ENCODE measurements at places on chromosomes 4 and X. TPM values are rescaled to one million over a fixed set of nuclear protein-coding genes. Genes with fewer than 3 reads are reported as not detected.

DNA sequence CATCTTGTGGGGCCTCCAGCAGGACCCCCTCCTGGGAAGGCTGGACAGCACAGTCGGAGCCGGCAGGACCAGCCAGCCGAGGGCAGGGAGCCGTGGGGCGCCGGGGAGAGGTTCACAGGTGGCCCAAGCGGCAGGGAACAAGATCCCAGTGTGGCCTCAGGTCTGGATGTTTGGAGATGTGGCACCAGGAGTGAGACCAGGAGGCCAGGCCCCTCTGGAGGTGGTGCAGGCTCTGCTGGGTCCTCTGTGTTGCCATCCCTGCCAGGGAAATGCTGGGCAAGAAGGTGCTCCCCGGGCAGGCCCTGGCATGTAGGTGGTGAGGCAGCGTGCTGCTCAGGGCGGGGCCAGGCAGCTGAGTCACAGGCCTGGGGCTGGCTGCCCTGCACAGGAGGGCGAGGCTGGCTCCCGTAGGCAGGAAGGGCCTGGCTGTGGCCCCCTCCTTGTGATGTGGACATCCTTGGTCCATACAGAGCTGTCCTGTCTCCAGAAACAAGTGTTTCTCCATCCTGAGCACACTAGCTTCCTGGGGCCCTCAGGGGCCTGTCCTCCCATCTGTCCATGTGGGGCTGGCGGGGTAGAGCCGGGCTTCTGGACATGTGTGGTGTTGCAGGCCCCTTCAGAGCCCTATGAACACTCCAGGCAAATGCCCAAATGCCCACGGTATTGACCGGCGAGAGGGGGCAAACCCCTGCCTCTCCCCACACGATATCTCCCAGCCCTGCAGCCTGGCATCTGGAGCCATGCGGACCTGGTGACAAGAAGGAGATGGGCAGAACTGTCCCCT lies 4.8 kb upstream of the HGFAC start:
- no peak for DNase-seq
- no peaks in the 10 kb centered on the region for H3K36me3 ChIP-seq
- no peaks in the 10 kb centered on the region for H3K4me1 ChIP-seq
- no peaks in the 10 kb centered on the region for H3K27me3 ChIP-seq
- no peak overlapping the region for H3K27ac ChIP-seq

GRCh38 chrX:14825851-14826250 lies 47.0 kb downstream of the FANCB start:
- DNase-seq, result no peak
- H3K4me3 ChIP-seq, result no peak overlapping the region
- H3K4me1 ChIP-seq, result no peaks in the 10 kb centered on the region
- H3K27ac ChIP-seq, result no peak overlapping the region
- no peaks in the 10 kb centered on the region for H3K36me3 ChIP-seq

DNA sequence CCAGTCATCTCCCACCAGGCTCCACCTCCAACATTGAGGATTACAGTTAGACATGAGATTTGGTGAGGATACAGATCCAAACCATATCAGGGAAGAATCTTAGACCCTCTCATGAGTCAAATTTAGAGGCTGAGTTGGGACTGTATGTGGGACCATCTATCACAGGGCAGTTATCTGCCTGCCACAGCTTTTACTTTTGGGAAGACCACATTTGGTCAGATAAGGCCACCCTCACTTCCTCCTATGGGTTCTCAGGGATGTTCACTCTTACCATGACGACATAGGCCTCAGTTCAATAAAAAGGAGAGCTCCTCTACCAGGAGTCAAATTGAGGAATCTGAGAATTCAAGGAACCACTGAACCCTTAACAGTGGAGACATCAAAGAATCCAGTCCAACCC lies 2.1 kb downstream of the MAGEB2 start:
- no peaks in the 10 kb centered on the region for H3K4me1 ChIP-seq
- no peak for DNase-seq
- H3K4me3 ChIP-seq, result no peak overlapping the region
- no peak overlapping the region for H3K27ac ChIP-seq

DNA sequence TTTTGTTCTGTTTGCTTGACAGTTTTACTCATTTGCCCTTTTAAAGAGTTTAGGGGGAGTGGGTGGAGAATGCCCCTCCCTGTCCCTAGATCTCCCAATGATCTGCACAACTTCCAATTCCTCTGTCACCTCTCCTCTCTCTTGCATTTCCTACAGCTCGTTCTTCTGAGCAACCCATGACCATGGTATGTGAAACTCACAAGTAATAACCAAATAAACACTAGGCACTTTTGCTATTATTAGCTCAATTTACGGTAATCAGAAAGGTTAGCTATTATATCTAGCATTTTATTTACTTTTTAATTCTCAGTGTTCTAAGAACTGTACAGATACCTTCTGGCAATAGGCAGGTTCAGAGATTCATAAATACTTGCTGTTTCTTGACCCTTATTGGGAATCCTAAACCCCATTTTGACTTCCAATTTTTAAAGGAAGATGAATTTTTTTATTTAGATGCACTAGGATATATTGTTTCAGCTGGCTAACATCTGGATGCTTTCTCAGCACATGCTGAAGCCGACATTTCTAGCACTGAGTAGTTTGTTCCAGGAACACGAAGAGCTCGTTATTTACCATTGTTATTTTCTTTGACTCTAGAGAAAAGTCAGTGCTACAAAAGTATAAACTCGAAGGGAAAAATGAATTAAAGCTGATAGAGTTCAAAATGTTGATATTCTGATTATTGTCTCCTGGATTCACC lies 194.7 kb upstream of the TLL1 start:
- H3K27me3 ChIP-seq, result no peaks in the 10 kb centered on the region
- no peak for DNase-seq
- H3K4me1 ChIP-seq, result no peaks in the 10 kb centered on the region
- H3K36me3 ChIP-seq, result no peaks in the 10 kb centered on the region

GRCh38 chrX:20116087-20116576 lies 575 bp downstream of the MAP7D2 start:
- H3K4me1 ChIP-seq, result no peaks in the 10 kb centered on the region
- peaks cover 24% of the 10 kb centered on the region for H3K27me3 ChIP-seq
- no peak overlapping the region for H3K27ac ChIP-seq
- peak overlapping the region; percentile 20 for H3K4me3 ChIP-seq
- DNase-seq, result no peak
- H3K36me3 ChIP-seq, result no peaks in the 10 kb centered on the region

GRCh38 chr4:184148738-184149637 lies 68.7 kb downstream of the ENPP6 start:
- no peaks in the 10 kb centered on the region for H3K27me3 ChIP-seq
- no peak overlapping the region for H3K4me3 ChIP-seq
- H3K4me1 ChIP-seq, result peaks cover 7% of the 10 kb centered on the region

GRCh38 chr4:177163532-177163931 lies 146.1 kb upstream of the NEIL3 start:
- no peaks in the 10 kb centered on the region for H3K27me3 ChIP-seq
- no peak overlapping the region for H3K27ac ChIP-seq
- no peak for DNase-seq
- H3K4me3 ChIP-seq, result no peak overlapping the region
- H3K36me3 ChIP-seq, result no peaks in the 10 kb centered on the region

GRCh38 chr4:8067274-8067936 lies 91.2 kb downstream of the ABLIM2 start:
- no peaks in the 10 kb centered on the region for H3K36me3 ChIP-seq
- no peak overlapping the region for H3K4me3 ChIP-seq
- no peak for DNase-seq
- H3K4me1 ChIP-seq, result no peaks in the 10 kb centered on the region
- no peak overlapping the region for H3K27ac ChIP-seq

- no peak overlapping the region for H3K4me3 ChIP-seq
- no peak overlapping the region for H3K27ac ChIP-seq
- H3K27me3 ChIP-seq, result no peaks in the 10 kb centered on the region
- H3K36me3 ChIP-seq, result no peaks in the 10 kb centered on the region
- DNase-seq, result no peak
These were observed 139.9 kb upstream of the USP9X start for GRCh38 chrX:40945361-40945713.

GRCh38 chrX:110210417-110211139 lies 107.3 kb downstream of the AMMECR1 start:
- no peaks in the 10 kb centered on the region for H3K4me1 ChIP-seq
- no peak for DNase-seq
- H3K27ac ChIP-seq, result no peak overlapping the region
- H3K36me3 ChIP-seq, result peaks cover 2% of the 10 kb centered on the region

- no peaks in the 10 kb centered on the region for H3K36me3 ChIP-seq
- no peak overlapping the region for H3K4me3 ChIP-seq
- H3K4me1 ChIP-seq, result no peaks in the 10 kb centered on the region
- no peaks in the 10 kb centered on the region for H3K27me3 ChIP-seq
- no peak overlapping the region for H3K27ac ChIP-seq
- DNase-seq, result no peak
These were observed 92.1 kb downstream of the SHROOM4 start for GRCh38 chrX:50721764-50722521.

GRCh38 chrX:56986138-56986537 lies 9.2 kb downstream of the SPIN3 start:
- H3K27me3 ChIP-seq, result no peaks in the 10 kb centered on the region
- no peaks in the 10 kb centered on the region for H3K4me1 ChIP-seq
- DNase-seq, result no peak

- no peak for DNase-seq
- no peak overlapping the region for H3K27ac ChIP-seq
- peaks cover 64% of the 10 kb centered on the region for H3K27me3 ChIP-seq
- no peaks in the 10 kb centered on the region for H3K4me1 ChIP-seq
- H3K4me3 ChIP-seq, result no peak overlapping the region
- H3K36me3 ChIP-seq, result no peaks in the 10 kb centered on the region
These were observed 3.9 kb upstream of the ARHGEF38 start for GRCh38 chr4:105548483-105548882.

DNA sequence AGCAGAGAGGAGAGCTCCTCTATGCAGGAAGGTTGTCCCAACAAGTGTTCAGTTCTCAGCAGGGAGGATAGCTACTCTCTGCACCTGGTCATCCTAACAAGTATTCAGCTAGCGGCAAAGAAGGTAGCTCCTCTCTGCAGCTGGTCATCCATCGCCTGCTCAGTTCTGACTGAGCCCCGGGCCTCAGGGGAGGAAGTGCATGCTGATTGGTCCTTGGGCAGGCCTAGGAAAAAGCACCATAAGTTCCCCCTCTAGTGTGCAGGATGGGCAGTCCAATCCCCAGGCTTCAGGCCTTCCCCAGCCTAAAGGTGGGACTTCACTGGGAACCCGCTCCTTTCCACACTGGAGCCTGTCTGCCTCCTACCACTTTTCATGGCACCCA lies 4.4 kb upstream of the FBXW7 start:
- no peaks in the 10 kb centered on the region for H3K27me3 ChIP-seq
- DNase-seq, result no peak
- H3K4me1 ChIP-seq, result no peaks in the 10 kb centered on the region
- no peak overlapping the region for H3K27ac ChIP-seq
- no peaks in the 10 kb centered on the region for H3K36me3 ChIP-seq
- no peak overlapping the region for H3K4me3 ChIP-seq

DNA sequence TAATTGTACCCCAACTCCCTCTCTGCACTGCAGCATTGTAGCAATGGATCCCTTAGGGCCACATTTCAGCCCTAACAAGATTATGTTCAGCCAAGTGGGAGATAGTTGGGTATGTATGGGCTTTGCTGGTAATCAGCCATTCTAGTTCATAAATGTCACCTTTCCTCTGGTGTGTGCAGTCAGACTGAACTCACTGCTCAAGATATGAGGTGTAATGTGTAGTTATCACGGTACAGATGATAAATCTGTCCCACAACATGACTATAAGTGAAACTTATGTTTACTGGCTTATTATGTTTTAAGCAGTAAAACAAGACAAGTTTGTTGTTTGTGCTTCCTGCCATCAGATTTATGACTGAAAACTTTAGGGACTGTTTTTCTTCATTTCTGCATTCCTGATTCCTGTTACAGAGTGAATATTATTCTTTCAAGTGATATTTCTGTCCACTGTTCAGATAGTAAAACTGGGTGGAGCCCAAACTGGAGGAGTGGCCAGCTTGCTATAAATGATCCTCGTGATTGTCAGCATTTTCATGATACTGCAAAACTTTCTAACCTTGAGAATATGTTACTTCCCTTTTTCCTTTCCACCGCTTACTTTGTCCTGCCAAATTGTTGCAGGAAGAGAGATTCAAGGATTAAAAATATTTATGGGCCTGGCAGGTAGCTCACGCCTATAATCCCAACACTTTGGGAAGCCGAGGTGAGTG lies 44.9 kb downstream of the ANAPC4 start:
- no peak overlapping the region for H3K4me3 ChIP-seq
- H3K4me1 ChIP-seq, result peaks cover 12% of the 10 kb centered on the region
- no peak for DNase-seq
- peak overlapping the region; percentile 36 for H3K27ac ChIP-seq
- H3K27me3 ChIP-seq, result no peaks in the 10 kb centered on the region

DNA sequence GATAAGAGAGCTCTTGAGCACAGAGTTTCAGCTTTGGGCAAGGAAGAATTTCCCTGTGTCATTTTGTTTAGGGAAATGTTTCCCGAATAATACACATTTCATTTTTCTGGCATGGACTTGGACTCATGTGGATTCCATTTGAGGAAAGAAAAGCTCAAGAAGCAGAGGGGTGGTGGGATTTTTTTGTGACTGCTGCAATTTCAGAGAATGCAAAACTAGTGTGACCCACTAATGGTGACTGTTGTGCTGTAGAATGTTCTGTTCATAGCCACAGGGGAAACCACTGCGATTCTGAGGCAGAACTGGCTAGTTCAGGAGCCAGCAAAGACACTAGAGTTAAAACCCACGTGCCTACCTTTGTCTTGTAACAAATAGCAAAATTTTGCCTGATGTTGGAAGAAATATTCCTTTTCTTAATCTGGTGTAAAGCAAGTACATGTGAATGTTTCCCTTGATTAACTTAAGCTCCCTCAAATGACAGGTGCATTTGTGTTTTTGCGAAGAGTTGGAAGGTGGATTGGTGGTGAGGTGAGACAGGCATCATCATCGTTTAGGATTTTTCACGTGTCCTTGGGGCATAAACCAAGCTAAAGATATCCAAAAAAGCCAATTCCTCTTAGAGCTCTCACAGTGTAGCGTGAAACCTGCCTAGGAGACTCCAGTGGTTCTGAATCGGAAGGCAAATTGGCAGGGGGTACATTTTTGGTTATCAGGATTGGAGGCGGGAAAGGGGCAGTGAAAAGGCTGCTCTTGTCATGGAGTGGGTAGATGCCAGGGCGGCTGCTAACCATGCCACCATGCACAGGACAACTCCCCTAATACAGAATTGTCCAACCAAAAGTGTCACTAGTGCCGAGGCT lies 38.0 kb upstream of the FAM9C start:
- no peak overlapping the region for H3K4me3 ChIP-seq
- no peaks in the 10 kb centered on the region for H3K27me3 ChIP-seq
- no peaks in the 10 kb centered on the region for H3K4me1 ChIP-seq
- no peak for DNase-seq
- no peak overlapping the region for H3K27ac ChIP-seq
- H3K36me3 ChIP-seq, result no peaks in the 10 kb centered on the region

GRCh38 chr4:36824682-36825081 lies 419.9 kb upstream of the NWD2 start:
- H3K4me1 ChIP-seq, result no peaks in the 10 kb centered on the region
- DNase-seq, result no peak
- no peak overlapping the region for H3K27ac ChIP-seq
- no peak overlapping the region for H3K4me3 ChIP-seq
- H3K27me3 ChIP-seq, result no peaks in the 10 kb centered on the region
- no peaks in the 10 kb centered on the region for H3K36me3 ChIP-seq

GRCh38 chr4:139848028-139848427 lies 182.4 kb downstream of the MGST2 start:
- H3K27me3 ChIP-seq, result no peaks in the 10 kb centered on the region
- no peak for DNase-seq
- peaks cover 21% of the 10 kb centered on the region for H3K4me1 ChIP-seq
- no peak overlapping the region for H3K27ac ChIP-seq

SMIM43 gene
- total RNA-seq, result not detected

RASL11B gene
- 50.0 TPM for total RNA-seq

PCSK1N gene
- 8.5 TPM for total RNA-seq

PRMT9 gene
- 7.3 TPM for total RNA-seq

SAGE1 gene
- not detected for total RNA-seq

MGAT4D gene
- not detected for total RNA-seq

SHOX gene
- total RNA-seq, result not detected

CLCN4 gene
- 18.2 TPM for total RNA-seq

PABPC4L gene
- 3.8 TPM for total RNA-seq
